T-helper 1 cell (primary cell): ENCODE measurements at places on chromosomes 1 and 21.
A peak's percentile ranks its signal among the peaks of the same experiment; 100 is the strongest.

DNA sequence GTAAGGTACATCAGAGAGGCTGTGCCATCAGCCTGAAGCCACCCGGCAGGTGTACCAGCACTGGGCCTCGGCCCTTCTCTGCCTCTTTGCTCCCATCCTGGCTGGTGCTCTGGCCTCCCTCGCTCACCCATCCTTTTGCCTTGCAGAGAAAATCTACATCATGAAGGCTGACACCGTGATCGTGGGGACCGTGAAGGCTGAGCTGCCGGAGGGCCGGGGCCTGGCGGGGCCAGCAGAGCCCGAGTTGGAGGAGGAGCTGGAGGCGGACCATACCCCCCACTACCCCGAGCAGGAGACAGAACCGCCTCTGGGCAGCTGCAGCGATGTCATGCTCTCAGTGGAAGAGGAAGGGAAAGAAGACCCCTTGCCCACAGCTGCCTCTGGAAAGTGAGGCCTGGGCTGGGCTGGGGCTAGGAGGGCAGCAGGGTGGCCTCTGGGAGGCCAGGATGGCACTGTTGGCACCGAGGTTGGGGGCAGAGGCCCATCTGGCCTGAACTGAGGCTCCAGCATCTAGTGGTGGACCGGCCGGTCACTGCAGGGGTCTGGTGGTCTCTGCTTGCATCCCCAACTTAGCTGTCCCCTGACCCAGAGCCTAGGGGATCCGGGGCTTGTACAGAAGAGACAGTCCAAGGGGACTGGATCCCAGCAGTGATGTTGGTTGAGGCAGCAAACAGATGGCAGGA, 24.5 kb upstream of the TNFRSF1B start:
- DNase-seq: no peak

DNA sequence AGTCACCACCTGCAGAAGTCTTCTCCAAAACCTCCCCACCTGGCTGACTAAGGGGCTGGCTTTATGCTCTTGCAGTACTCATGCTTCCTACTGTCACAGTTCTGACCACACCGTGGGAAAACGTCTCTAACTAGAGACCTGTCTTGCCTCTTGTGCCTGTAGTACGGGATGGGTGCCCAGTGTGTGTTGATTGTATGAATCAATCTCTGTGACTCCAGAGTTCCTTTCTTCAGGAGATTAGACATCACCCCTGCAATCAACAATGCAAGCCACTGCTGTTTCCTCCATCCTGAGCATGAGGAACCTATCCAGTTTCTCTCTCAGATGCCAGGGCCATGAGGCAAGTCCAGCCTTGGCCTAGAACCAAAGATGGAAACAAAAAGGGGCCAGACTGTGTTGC, 64.1 kb downstream of the LRRN2 start:
- no peak for DNase-seq

DNA sequence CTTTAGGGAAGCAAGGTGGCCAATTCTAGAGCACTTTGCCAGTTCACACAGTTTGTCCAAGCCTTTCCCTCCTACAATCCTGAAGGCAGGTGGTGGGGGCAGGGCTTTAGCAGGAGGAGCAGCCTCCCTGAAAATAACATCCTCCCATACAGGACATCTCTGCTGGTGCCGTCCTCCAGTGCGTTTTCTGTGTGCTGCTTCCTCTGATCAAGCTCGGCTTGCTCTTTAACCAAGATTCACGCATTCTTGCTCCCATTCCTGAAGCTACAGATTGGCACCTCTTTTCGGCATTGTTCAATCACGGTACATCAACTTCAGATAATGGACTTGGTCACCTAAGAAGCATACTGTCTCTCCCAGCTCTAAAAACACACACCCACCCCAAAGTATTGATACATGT, 7.5 kb upstream of the DPT start:
- DNase-seq: no peak

- DNase-seq: no peak
Observed at GRCh38 chr1:197173571-197174507, 27.4 kb upstream of the ASPM start.

DNA sequence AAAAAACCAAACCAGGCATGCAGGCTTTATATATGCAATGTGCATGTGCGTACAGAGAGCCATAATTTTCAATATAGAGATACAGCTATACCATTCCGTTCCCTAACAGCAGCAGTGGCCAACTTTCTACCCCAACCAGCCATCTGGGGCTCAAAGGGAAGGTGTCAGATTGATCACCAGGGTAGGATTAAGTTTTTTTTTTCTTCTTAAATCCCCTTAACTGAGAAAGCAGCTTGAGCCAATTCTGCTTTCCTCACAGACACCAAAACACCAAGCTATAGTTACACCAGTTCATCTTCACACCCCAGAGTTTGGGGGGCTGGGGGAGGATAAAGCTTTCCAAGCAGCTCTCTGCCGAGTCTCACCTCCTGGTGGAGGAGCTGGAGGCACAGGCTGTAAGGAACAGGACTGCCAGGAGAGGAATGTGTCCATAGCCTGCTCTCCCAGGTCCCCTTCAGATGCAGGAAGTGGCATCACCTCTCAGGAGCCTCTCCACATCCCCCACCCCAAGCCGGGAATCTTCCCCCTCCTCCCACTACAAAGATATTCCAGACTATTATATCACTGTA, 87.9 kb downstream of the SSBP3 start:
- no peak for DNase-seq

- DNase-seq: no peak
Observed at GRCh38 chr21:28336314-28336713, 656.4 kb downstream of the LTN1 start.

GRCh38 chr1:85048296-85049064, at the start of gene MCOLN3:
Gene MCOLN3 (minus strand): TSS chr1:85048500. CDS start chr1:85045360, 3,140 bp downstream.
- peak; percentile 30 for DNase-seq

DNA sequence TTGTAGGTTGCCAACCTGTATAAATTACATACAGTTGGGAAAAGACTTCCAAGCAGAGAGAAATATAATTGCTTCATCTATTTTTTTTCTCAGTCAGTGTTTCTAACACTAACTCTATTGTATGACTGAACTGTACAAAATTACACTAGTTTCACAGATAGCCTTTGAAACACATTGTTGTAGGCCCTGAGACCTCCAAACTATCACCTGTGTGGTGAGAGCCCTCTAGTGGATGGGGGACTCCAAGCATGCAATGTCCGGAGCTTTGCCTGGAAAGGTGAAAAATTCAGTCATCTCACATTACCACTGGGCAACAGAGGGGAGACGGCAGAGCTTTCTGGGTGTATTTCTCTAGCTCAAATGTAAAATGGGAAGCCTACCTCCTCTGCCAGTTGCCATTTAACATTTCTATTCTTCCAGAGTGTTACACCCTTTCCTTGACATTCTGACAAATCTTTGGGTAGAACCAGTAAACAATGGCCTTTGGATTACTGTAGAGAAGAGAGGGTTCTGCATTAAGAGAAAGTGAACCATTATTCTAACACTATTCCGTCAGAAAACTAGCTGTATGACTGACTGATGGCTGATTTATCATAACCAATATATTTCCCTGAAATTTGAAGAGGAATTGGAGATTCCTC, 212.2 kb downstream of the LYPLAL1 start:
- no peak for DNase-seq

DNA sequence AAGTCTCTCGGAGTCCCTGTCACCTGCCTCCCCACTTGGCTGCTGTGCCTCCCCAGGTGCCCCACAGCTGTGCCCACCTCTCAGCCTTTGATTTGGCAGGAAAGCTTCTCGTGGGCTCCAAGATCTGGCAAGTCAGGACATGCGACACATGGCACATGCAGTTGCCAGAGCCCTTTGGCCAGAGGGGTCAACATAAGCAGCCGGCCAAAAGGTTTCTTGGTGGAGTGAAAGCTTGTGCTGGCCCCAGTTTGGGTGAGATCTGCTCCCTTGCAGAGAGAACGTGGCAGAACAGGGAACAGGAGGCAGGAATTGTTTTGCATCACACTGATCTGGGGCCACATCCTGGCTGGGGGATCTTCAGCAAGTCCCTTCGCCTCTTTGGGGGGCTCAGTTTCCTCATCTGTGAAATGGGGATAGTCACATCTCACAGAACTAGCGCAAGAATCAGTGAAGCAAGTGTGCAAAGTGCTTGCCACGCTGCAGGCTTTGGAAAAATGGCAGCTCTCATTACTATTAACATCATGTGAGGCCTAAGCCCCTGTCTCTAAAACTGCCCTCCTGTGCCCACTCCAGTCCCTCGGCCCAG, 232.6 kb downstream of the TRABD2B start:
- DNase-seq: no peak

DNA sequence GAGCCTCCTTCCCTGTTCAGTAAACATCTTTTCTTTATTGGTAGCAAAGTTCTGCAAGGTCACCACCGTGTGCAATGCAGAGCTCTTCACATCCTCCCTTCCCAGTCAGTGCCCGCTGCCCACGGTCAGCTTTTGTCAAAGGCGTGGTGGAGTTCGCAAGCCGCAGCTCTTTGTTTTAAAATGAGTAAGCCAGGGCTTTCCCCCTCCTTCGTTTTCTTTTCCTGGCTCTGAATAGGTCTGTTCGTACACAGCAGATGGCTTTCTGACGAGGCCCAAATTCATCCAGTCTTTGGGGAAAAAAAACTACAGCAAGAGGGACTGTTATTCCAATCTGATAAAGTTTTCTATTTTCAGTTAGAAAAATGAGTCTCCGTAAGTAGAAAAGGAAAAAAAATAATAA, 153.2 kb downstream of the LRIG2 start:
- no peak for DNase-seq

DNA sequence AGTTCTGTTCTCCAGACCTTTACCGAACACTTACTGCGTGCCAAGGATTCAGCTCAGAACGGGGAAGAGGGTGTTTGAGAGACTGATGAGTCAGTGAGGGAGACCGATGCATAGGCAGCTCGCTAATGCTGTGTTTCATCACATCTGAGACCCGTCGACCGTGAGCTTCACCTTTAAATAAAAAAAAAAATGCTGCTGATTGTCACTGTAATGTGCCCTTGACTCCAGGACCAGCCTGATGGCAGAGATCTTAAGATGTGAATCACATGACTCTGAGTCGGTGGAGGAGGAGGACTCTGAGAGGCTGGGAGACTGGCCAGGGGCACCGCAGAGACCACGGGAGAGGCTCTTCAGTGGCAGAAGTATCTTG, 28.8 kb downstream of the SPSB1 start:
- no peak for DNase-seq

DNA sequence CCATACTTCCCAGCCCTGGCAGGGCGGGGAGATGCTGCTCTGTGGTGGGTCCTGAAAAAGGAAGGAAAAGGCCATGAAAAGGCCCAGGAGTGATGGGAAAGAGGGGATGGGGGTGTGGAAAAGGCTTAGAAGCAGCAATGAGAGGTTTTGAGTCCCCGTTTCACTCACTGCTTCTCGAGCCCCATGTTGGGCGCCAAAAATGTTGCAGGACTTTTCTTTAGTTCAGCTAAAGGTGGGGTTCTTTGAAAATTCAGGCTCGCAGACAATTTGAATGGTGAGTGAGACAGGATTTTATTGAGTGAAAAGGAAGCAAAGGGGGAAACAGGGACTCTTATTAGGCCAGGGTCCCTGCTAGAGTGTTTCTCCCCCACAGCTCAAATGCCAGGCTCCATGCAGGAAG, 93.1 kb downstream of the MRPS6 start:
- DNase-seq: no peak

- no peak for DNase-seq
Observed at GRCh38 chr1:3578906-3579305, 32.4 kb downstream of the MEGF6 start.

DNA sequence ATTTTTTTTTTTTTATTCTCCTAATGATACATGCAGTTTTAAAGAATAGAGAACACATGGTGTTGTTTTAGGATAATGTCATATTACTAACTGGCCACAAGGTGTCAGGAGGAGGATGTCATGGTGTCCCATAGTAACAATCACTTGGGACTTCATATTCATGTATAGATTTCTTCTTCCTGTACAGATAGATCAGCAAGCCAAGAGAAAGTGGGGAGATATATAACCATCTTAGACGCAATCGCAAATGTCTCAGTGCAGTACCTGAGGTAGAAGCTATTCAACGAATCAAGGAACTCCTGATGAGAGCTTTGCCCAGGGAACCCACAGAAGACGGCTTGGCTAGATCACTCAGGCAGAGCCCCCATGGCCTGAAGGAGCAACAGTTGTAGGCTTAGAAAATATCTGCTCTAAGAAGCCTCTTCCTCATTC, 12.3 kb downstream of the OR2T11 start:
- no peak for DNase-seq

GRCh38 chr1:32960819-32961355, 3.7 kb downstream of the RNF19B start:
- no peak for DNase-seq

GRCh38 chr1:91732291-91733107, 153.5 kb downstream of the TGFBR3 start:
- no peak for DNase-seq

DNA sequence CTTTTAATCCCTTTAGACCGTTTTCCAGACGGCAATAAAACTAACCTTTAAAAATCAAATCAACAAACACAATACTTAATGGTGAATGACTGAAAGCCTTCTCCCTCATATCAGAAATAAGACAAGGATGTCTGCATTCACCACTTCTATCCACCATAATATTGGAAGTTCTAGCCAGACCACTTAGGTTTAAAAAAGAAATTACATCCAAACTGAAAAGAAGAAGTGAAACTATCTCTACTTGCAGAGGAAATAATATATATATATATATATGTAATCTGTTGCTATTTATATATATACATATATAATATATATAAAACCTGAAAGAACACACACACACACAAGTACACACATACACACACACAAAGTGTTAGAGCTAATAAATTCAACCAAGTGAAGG, 100.4 kb downstream of the BRINP3 start:
- DNase-seq: no peak

DNA sequence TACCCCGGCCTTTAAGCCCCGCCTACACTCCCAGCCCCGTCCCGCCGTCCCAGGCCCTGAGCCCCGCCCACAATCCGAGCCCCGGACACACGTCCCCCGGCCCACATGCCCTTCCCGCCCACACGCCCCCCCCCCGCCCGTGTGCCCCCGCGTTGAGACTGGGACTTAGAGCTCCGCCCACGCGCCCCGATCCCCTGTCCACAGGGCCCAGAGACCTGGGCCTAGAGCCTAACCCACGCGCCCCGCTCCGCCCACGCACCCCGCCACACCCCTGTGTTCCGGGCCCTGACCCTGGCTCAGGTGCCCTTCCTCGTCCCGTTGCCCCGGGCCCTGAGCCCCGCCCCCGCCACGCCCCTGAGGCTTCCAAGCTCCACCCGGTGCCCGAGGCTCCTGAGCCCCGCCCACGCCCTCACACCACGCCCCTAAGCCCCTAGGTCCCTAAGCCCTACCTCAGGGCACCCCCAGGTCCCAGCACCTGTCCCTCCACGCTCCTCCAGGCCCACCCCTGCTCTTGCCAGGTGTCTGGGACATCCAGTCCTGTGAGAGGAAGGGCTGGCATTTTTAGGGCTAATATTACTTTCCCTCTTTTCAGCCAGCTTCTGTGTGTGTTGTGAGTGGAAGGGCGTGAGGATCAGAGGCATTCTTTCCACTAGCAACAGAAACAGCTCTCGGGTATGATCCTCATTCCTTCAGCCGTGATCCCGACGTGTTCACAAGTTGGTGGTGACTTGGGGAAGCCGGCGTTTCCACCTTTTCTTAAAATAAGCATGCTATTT, 552 bp upstream of the GPR157 start:
- peak; percentile 85 for DNase-seq

DNA sequence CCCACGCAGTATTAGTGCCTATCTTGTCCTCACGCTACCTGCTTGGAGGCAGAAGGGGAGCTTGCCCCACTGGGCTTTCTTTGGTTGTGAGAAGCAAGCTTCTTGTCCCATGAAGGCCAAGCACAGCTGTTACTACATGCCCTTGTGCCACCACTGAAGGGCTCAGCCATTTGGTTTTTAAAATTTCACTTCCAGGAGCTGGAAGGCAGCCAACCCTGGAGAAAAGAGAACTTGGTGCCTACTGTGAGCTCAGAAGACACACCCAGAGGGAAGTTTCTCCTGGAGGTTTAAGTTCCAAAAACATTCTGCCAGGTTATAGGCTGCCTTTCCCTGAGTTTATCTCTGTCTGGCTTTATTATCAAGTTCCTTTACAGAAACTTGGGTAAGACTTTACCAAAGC, 187.4 kb downstream of the SLC35F3 start:
- DNase-seq: no peak
